ENCODE measurements at places on chromosomes 4 and X.

DNA sequence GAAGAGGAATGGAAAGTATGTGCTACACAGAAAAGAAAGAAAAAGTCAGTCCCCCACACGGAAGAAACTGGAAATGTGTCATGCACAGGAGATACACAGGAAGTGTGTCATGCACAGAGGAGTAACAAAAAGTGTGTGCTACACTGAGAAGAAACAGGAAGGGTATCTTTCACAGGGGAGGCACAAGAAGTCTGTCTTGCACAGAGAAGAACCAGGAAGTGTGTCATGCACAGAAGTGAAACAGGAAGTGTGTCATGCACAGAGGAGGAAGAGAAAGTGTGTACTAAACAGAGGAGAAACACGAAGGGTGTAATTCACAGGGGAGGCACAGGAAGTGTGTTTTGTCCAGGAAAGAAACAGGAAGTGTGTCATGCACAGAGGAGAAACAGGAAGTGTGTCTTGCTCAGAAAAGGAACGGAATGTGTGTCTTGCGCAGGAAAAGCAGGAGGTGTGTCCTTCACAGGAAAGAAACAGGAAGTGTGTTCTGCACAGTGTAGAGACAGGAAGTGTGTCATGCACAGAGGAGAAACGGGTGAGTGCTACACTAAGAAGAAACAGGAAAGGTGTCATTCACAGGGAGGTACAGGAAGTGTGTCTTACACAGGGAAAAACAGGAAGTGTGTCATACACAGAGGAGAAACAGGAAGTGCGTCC, 527.2 kb upstream of the PRKX start:
- no peak for DNase-seq

- no peak for DNase-seq
These were observed 48.0 kb upstream of the HDAC8 start for GRCh38 chrX:72620550-72621145.

DNA sequence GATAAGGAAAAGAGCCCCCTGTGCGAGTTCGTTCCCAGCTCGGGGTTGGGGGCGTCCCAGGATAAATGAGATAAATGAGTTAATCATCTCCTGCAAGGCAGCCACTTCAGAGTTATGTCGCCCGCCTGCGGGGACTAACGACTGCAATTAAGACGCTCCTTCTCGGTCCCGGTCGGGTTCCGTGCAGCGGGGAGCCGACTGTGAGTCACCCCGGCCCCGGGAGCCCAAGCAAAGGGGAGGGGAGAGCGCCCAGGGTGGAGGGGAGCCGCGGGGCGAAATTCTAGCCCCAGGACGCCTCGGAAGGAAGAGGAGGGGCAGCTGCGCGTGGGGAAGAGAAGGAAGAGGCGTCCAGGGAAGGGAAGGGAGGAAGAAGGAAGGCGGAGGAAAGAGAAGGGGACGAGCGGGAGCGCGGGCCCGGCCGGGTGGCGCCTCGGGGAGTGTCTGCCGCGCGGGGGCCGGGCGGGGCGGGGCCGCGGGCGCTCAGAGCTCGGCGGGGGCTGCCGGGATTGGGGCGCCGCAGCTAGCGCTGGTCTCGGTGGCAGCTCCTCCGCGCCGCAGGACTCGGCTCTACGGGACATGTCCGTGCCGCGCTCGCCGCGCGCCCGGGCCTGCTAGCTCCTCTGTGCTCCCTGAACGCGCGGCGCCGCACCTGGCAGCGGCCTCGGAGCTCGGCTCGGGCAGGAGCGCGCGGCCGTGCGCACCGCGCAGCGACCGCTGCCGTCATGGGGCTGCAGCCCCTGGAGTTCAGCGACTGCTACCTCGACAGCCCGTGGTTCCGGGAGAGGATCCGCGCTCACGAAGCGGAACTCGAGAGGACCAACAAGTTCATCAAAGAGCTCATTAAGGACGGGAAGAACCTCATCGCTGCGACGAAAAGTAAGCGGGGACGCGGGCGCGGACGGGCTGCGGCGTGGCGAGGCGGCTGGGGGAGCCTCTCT, at the start of gene ARHGAP10:
ARHGAP10 (plus strand) TSS at position 509 of the 938 bp plus-strand sequence; CDS start at position 723, 214 bp downstream.
- DNase-seq = no peak

DNA sequence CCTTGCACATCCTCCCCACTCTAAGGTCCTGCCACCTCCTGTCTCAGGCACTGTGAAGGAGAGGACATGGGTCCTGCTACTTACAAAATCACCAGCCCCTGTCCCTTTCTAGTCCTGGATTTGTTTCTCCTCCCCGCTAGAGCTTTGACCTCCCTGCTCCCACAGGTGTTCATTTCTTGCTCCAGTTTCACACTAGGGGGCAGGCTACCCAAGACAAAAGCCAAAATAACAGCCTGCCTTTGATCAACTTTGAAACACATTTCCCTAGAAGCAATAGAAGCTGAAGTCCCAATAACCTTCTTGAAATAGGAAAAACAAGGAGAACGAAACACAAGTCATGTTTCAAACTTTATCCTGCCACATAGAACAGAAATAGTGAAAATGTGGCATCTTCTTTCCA, 164.4 kb downstream of the QDPR start:
- DNase-seq = no peak

DNA sequence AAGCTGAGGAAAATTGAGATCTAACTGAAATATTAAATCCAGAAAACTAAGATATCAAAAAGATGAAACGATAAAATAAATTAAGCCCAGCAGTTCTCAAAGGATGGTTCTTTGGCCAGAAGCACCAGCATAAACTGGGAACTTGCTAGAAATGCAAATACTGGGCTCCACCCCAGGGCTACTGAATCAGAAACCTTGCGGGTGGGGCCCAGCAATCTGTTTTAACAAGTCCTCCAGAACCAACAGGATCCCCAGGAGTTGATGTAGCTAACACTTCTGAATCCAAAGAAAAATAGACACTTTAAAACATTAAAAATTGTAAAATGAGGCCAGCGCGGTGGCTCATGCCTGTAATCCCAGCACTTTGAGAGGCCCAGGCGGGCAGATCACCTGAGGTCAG, 14.1 kb upstream of the TMEM154 start:
- DNase-seq = no peak

GRCh38 chrX:122816288-122816687, 367.8 kb upstream of the GRIA3 start:
- DNase-seq = no peak

DNA sequence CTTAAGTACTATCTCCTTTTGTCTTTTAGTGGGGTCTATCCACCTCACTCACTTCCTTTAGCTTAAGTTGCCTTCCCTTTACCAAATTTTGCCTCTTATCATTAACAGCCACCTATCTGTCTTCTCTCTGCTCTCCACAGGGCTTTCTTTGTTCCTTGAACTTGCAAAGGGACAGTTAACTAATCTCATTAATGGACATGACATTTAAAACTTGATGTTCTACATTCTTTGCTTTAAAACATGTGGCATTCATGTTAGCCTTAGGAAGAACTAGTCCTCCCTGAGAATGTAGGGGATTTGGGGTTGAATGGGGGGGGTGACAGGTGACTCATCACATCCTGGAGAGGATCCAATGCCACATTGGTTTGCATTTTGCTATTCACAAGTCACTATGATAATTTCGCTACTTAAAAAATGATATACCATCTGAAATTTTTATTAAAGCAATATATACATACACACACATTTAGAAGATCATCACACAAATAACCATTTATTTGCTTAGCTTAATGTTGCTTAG, 41.0 kb upstream of the DMD start:
- no peak for DNase-seq

DNA sequence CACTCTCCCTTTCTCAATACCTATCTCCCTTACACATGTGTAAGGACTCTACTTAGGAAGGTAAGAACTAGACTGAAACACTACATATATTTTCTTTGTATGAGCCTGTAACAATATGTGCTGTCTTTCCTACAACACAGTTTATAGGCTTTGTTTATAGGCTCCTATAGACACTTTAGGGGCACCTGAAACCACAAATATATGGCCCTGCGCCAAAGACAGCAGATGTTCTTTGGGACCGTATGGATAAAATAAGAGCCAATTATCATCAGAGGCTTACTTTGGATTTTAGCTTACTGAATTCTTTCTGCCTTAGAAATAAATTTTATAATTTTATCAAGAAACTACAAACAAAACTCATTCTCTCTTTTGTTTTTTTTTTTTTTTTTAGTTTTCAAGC, 16.6 kb upstream of the CXCL3 start:
- DNase-seq = no peak

DNA sequence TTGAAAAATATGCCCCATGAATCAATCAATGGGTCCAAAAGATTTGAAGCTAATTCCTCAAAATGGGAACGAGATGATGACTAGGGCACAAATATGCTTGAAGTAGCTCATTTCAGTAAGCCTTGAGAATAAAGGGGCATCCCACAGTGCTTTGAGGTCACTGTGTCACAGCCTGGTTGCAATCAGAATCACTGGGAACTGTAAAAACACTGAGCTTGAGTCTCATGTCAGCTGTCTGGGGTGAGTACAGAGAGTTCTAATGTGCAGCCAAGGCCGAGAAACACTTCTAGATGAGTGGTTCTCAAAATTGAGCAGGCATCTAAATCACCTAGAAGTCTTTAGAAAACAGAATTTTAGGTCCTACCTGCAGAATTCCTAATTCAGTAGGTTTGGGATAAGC, 120.5 kb upstream of the EGFL6 start:
- DNase-seq = no peak

- no peak for DNase-seq
These were observed 33.1 kb downstream of the LEF1 start for GRCh38 chr4:108135549-108136209.

GRCh38 chr4:151284534-151285245, 7.7 kb downstream of the PRSS48 start:
- no peak for DNase-seq

- DNase-seq = no peak
These were observed 89.3 kb downstream of the SMARCA1 start for GRCh38 chrX:129433945-129434344.

DNA sequence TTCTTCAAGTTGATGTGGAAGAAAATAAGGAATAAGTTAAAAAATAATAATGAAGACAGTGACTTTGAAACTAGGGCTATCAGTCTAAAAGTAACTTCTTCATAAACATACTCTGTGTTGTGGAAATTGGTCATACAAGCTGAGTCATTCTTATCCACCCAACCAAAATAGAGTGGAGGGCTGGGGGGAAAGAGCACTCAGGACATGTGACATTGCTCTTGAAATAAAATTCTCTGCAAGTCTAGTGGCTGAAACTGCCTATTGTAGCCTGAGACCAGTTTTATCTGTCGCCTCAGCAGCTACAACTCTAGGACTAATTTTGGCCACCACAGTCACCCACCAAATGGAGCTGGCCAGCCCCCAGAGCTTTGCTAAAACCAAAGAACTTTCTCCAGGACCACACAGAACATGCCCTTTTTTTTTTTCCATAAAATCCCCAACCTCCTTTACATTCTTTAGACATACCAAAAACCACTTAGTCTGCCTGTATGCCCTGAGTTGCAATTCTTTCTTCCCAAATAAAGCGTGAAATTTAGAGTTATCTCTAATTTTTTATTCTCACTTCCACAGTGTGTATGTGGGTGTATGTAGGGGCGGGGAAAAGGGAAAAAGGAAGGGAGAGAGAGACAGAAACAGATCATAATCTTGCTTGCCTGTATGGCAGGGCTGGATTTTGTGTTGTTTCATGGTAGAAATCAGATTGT, 23.0 kb upstream of the SLC25A4 start:
- no peak for DNase-seq
